ENCODE measurements at places on chromosomes 4 and X.
A peak's percentile ranks its signal among the peaks of the same experiment; 100 is the strongest.

DNA sequence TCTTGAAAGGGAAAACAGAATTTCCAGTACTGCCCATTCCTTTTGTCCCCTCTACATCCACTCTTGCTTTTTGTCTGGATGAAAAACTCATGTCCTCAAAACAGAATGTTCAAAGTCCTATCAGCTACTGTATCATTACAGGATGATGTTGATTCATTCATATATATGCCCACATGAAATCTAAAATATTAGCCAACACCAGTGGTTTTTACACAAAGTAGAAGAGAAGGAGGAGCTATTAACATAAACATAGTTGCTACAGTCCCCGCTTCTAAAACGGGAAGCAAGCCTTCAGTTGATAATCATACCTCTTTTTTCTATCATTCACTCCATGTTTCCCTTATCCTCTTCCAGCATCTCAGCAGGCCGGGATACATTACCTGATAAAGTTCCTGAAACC is 7.7 kb upstream of the THOC2 start:
- no peak for DNase-seq

DNA sequence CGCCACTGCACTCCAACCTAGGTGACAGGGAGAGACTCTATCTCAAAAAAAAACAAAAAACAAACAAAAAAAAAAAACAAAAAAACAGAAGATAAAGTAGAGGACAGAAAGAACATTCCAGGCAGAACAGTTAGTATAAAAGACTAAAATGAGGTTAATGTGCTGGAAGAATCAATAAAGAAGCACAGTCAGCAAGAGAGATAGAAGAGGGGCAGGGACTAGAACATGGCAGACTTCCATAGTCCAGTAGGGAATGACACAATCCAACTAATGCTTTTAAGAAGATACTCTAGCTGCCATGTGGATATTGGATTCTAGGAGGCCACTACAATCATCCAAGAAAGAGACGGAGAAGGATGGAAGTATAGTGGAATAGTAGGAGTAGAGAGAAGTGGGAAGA is 11.6 kb downstream of the ADGRG2 start:
- no peak for DNase-seq

DNA sequence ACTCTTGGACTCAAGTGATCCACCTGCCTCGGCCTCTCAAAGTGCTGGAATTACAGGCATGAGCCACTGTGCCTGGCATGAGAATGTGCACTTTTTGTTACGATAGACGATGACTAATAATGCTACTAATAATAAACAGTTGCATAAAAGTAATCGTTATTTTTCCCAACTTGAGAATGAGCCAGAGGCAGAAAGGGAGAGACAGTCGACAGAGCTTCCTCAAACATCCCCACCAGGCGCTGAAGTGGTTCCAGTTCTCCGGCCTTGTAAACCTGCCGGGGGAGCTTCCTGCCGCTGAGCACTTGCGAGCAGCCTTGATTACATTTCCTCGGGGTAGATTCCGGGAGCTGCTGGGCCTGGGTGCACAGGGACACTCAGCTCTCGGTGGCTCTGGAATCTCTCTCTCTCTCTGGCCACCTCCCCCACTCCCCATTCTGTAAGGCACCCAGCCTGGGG is 8.9 kb upstream of the HTRA3 start:
- DNase-seq: no peak

DNA sequence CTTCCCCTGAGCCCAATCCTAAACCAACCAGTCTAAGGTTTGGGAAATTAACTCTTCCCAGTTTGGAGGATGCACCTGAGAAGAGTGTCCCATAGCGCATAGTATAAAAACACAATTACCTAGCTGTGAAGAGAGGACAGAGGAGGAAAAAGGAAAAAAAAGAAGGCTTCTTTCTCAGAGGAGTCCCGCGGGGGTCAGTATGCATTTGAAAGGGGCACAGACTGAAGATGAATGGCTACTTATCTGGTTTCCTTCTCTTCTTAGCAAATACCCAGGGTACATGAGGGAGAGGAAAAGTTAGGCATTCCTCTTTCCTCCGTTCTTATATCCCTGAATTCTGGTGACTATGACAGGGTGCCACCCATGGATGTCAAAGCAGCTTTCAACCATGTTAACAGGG is 96.9 kb downstream of the TMEM47 start:
- no peak for DNase-seq

DNA sequence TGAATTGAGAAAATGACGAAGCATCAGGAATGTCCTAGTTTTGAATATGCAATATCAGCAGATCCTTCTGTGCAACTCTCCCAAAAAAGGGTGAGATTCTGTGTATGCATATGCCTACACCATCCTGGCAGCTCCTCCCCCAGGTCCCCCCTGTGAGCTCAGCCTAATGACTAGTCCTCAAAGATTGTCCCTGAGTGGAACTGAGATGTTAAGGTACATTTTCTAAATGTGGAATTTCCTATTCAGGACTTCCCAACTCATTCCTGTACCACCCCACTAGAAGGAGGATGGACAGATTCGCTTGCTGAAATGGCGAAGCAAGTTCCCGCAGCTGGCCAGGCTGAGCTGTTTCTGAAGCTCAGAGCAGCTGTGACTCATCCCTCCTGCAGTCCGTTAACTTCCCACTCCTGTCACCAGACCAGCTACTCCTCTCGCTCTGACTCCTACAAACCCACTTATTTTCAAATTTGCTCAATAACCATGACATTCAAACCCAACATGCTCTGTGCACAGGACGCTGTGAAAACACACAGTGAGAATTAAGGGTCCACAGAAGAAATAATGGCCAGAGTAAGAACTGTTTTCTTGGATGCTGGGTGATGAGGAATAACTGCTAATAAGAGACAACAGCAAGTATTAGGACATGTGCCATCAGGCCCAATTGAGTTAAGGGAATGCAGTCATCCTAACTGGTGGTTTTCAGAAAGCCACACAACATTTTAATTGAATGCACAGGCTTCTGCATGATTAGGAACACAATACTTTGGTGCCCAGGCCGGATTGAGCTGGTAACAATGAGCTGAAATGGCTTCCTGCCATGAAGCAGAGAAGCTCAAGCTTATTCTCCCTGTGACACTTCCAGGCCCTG is 40.0 kb upstream of the IRF2 start:
- DNase-seq: peak; percentile 14
